ENCODE measurements at places on chromosomes 13 and 19.
A peak's percentile ranks its signal among the peaks of the same experiment; 100 is the strongest.

GRCh38 chr13:79376843-79377242, 29.2 kb downstream of the RBM26 start:
- DNase-seq, result no peak

DNA sequence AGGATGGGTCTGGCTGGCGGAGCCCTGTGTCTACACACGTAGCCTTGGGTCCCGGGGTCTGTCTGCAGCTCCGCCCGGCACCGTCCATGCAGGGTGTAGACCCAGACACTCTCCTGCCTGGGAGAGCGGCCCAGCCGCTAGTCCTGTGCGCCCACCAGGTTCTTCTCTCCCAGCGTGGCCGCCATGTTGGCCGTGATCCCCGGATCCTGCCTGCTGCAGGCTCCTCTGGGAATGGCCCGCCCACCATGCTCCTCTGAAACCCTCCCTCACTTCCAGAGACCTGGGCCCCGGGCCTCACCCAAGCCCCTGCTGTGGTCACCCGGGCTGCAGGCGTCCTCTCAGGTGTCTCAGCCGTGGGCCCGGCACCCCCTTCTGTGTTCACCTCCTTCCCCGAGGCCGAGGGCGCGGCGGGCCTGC, 57.7 kb upstream of the MCF2L start:
- DNase-seq, result no peak

DNA sequence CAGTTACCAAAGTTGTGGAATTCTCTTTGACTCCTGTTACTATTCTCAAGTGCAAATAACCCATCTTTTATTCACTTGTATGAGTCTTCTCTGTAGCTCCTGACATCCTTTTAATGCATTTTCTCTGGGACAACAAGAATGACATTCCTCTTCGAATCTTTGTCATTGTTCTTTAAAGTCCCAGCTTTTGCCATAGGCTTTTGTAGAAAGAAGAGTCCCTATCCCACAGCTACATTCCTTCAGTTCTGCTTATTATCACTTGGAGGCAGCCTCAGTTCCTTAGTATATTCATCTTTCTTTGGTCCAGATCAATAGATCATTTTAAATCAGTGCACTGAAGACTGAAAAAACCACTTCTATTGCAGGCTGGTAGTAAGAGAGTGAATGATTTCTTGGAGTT, 560.2 kb downstream of the DACH1 start:
- DNase-seq, result no peak

GRCh38 chr13:21615427-21615826, 11.5 kb upstream of the MICU2 start:
- DNase-seq, result no peak

DNA sequence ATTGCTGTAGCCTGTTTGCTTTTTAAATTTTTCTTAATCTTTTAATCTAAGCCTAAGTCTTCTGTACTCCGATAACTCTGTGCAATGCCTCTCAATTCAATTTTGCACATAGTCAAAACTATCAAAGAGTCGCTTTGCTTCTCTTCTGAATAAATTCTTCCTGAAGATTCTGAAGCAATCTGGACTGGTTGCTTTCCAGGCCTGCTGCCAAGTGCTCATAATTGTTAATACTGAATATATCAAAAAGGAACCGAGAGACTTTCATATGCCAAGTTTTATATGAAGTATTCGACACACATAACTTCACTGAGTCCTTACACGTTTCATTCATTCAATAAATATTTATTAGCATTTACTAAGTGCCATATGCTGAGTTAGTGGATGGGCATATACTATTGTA, 91.3 kb downstream of the EDNRB start:
- no peak for DNase-seq

GRCh38 chr19:28697308-28697707, 515.6 kb downstream of the UQCRFS1 start:
- DNase-seq, result no peak

DNA sequence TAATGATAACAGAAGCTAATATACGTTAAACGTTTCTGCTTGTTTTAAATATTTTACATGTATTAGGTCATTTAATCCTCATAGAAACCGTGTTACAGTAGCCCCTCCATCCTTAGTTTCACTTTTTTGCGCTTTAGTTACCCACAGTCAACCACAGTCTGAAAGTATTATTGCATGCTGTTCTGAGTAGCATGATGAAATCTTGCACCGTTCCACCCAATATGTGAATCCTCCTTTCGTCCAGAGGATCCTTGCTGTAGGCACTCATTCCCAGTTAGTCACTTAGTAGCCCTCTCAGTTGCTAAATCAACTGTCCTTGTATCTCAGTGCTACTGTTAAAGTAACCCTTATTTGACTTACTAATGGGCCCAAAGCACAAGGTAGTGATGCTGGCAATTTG, 257.8 kb downstream of the ENOX1 start:
- no peak for DNase-seq

GRCh38 chr19:47145639-47146486, 15.2 kb downstream of the SAE1 start:
- no peak for DNase-seq

DNA sequence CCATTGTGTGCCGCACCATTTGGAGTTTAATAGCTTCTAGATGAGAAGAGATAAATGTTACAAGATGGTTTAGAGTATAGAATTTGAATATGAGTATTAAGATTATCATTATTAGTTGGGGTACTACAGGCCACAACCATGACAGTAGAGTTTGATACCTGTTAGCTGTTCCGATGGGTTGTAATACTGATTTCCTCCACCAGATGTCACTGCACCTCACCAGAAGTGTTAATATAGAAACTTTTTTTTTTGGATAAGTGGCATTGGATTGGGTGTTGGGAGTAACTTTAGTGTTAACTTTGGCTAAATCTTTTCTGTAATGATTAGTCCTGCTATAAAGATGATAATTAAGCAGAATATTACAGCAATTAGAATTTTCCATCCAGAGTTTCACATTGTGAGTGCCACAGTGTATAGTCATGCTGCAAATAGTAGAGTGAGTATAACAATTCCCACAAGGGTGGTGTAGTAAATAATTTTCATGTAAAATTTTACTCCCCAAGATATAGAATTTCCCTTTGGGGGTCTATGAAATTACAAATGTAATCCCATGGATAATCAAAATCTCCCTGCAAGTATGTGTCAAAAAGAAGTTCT, 56.3 kb downstream of the PSG3 start:
- no peak for DNase-seq

DNA sequence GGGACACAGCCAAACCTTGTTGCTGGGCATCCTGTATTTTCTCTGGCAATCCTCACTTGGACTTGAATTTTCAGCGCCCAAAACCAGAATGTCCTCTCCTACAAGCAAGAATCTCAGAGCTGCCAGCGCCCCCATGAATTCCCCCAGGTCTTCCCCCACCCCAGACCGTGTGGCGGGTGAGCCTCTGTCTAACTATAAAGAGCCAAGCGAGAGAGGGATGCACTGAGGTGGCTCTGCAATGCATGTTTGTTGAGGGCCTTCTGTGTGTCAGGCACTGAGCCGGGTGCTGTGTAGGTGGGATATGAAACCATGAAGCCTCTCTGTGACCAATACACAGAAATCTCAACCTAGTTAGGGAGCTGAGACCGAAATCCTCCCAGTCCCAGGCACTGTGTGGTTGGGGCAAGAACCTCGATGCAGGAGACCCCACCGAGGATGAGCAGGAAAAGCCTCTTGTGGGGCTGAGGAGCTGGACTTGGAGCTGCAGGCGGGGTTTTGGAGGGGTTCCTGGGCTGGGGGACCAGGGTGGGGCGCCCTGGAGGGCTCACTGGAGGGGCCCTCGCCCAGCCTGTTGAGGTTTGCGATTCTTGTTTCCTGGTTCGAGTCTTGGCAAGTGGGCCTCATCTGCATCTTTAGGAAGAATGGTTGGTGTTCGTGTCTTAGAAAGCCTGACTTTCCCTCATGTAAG, 12.4 kb upstream of the PROZ start:
- DNase-seq, result no peak

DNA sequence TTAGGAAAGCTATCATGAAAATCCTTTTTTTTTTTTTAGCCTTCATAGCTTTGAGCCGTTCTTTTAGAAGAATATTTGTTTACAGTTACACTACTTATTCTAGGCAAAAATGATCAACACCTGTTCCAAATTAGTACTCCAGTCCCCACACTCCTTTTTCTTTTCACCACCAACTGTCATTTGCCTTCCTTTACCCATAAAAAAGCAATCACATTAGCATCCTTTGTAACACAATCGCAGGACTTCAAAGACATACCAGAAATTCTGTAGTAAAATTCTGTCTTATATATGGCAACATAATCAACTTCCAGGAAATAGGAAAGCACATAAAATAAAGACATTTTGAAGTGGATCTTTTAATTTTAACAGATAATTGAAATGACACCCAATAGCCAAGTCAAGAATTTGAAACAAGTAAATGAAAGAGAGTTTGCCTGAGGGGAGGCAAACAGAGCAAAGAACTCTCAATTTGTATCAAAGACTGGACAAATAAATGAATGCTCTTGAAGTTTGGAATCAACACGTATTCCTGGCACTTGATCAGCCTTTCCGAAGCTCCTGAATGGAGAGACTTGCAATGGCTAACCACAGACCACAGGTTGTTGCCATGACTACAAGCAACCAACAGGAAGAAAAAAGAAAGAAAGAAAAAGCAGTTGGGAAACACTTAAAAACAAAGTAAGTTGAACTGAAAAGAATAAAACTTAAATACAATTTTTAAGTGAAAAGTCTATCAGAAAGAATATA, 206.8 kb downstream of the PCDH9 start:
- peak; percentile 76 for DNase-seq

GRCh38 chr13:65593298-65593874, 1636.8 kb downstream of the PCDH9 start:
- no peak for DNase-seq

DNA sequence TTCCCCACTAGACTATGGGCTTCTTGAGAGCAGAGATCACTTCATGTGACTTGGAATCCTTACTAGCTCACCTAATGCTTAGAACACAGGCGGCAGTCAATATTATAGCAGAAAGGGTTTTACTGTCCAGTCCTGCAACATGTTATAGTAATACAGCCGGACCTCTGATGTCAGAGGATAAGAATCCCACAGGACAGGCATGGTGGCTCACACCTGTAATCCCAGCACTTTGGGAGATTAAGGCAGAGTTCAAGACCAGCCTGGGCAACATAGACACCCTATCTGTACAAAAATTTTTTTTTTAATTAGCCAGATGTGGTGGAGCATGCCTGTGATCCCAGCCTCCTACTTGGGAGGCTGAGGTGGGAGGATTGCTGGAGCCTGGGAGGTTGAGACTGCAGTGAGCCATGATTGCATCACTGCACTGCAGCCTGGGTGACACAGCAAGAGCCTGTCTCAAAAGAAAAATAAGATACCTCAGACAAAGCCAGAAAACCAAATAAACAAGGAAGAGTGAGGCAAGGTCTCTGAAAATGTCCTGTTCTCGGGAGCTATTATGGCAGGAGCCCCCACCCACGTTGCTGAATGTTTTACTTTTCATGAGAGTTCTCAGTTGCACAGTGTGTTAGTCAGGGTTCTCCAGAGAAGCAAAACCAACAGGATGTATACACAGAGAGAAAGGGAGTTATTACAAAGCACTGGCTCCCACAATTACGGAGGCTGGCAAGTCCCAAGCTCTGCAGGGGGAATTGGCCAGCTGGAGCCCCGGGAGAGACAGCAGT, 100.8 kb downstream of the UBL3 start:
- DNase-seq, result no peak

DNA sequence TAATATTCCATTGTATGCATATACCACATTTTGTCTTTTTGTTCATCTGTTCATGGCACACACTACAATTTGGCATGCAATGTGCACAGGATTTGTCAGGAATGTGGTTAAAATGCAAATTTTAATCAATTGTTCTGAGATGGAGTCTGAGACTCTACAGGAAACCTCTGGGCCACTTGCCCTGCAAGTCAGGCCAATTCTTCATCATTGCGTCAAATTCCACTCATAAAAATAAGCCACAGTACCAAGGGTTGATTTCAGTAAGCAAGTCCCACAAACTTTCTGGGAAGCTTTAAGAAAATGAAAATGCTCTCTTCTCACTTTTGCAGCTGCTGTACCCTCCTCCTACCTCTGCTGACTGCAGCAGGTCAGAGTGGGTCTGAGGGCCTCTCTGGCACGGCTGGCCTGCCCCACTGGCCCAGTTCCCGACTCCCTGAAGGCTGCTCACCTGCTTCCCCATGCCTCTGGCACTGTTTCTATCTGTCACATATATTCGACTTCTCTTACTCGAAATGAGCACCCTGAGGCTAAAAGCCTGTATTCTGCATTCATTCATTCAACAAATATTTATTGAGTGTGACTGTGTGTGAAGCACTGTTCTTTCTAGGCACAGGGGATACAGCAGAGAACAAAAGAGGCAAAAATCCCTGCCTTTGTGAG, 83.8 kb upstream of the WASF3 start:
- no peak for DNase-seq

DNA sequence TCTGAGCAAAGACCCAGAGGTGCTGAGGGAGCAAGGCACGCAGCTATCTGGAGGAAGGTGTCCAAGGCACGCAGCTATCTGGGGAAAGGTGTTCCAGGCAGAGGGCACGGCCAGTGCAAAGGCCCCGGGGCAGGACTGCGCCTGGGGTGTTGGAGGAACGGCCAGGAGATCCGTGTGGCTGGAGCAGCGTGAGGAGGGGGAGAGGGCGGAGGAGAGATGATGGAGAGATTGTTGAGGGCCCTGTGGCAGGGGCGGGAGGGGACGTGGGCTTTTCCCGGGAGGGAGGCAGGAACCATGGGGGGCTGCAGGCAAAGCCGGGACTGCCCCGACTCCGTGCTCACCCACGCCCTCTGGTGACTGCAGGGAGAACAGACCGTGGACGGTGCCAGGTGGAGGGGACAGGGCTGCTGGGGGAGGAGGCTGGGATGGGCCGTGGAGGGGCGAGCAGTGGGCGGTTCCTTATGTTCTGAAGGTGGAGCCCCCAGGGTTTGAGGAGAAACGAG, 13.3 kb upstream of the MISP start:
- DNase-seq, result no peak

- DNase-seq, result no peak
These were observed 2.8 kb downstream of the SAFB start for GRCh38 chr19:5625641-5626040.

DNA sequence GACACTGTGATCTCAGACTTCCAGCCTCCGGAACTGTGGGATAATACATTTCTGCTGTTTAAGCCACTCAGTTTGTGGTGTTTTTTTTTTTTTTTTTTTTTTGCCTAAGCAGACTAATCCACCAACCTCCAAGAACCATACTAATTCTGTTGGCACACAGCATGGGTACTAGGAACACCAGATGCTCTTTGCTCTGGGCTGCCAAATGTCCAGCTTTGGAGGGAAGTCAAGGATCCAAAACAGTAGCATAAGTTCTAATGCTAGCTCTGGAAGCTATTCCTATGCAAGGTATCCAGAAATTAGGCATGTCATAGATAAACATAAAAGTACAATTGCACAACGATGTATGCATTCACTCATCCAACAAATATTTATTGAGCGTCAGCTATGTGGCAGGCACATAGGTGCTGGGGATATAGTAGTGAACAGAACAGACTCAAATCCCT, 64.5 kb upstream of the WDFY2 start:
- DNase-seq, result no peak

All from NCI-H1105 (cell line).